Subcutaneous adipose tissue (tissue), 4 donors: ENCODE measurements at places on chromosomes 13 and 19. TPM values are rescaled to one million over a fixed set of nuclear protein-coding genes. Genes with fewer than 3 reads are reported as not detected.

Gene CASP14
- total RNA-seq, result not detected

Gene PSG3
- not detected for total RNA-seq

Gene ZNF526
- total RNA-seq, result 9.8 TPM

Gene TNFAIP8L1
- total RNA-seq, result 1.5 TPM

Gene ARHGAP33
- 12.2 TPM for total RNA-seq

Gene HIPK4
- 0.34 TPM for total RNA-seq

Gene TDRD3
- total RNA-seq, result 32.4 TPM

Gene RUVBL2
- 34.3 TPM for total RNA-seq

Gene BICRA
- total RNA-seq, result 10.8 TPM

Gene TPTE2
- not detected for total RNA-seq

Gene RFPL4A
- total RNA-seq, result not detected

Gene IGFL2
- total RNA-seq, result not detected

Gene CCDC8
- 1.7 TPM for total RNA-seq

Gene IGFL1
- not detected for total RNA-seq

Gene NCAN
- total RNA-seq, result not detected

Gene MAP3K10
- 3.7 TPM for total RNA-seq

Gene RNF225
- not detected for total RNA-seq

Gene LGALS14
- total RNA-seq, result not detected

Gene LYPD3
- total RNA-seq, result 0.34 TPM

Gene ZNF610
- total RNA-seq, result 0.94 TPM

Gene SPACA7
- not detected for total RNA-seq

Gene NLRP9
- not detected for total RNA-seq

Gene PLPP2
- not detected for total RNA-seq

Gene SNAPC2
- total RNA-seq, result 9.8 TPM

Gene KISS1R
- total RNA-seq, result not detected

Gene SIGLEC8
- total RNA-seq, result 0.44 TPM

Gene MBD3L2
- not detected for total RNA-seq

Gene ERCC5
- 60.5 TPM for total RNA-seq

Gene RYR1
- 6.2 TPM for total RNA-seq

Gene SARS2
- total RNA-seq, result 10.8 TPM

Gene PCSK4
- 1.7 TPM for total RNA-seq

Gene QPCTL
- 1.3 TPM for total RNA-seq

Gene ZNF302
- total RNA-seq, result 28.3 TPM

Gene NRTN
- not detected for total RNA-seq

Gene NUP62
- total RNA-seq, result 25.8 TPM

Gene CYP4F22
- 0.33 TPM for total RNA-seq

Gene SLITRK1
- not detected for total RNA-seq

Gene HSH2D
- total RNA-seq, result 0.38 TPM

Gene ZNF284
- 2.4 TPM for total RNA-seq

Gene ARHGEF18
- 16.5 TPM for total RNA-seq

Gene C19orf67
- total RNA-seq, result not detected

Gene RFPL4AL1
- total RNA-seq, result not detected

Gene ZNF845
- total RNA-seq, result 7.5 TPM

Gene MAP4K1
- total RNA-seq, result 7.1 TPM

Gene ATXN8OS
- not detected for total RNA-seq

Gene FUT1
- 1.0 TPM for total RNA-seq

Gene TMEM190
- total RNA-seq, result not detected

Gene PLIN5
- 35.0 TPM for total RNA-seq

Gene ZNF709
- total RNA-seq, result 3.1 TPM

Gene APOC4
- total RNA-seq, result not detected

Gene ACER1
- not detected for total RNA-seq

Gene SERP2
- total RNA-seq, result not detected

Gene RPL18
- total RNA-seq, result 1,778 TPM

Gene ZNF616
- 15.4 TPM for total RNA-seq

Gene ZNF772
- total RNA-seq, result 6.2 TPM
